ENCODE measurements at places on chromosomes 4 and X.

DNA sequence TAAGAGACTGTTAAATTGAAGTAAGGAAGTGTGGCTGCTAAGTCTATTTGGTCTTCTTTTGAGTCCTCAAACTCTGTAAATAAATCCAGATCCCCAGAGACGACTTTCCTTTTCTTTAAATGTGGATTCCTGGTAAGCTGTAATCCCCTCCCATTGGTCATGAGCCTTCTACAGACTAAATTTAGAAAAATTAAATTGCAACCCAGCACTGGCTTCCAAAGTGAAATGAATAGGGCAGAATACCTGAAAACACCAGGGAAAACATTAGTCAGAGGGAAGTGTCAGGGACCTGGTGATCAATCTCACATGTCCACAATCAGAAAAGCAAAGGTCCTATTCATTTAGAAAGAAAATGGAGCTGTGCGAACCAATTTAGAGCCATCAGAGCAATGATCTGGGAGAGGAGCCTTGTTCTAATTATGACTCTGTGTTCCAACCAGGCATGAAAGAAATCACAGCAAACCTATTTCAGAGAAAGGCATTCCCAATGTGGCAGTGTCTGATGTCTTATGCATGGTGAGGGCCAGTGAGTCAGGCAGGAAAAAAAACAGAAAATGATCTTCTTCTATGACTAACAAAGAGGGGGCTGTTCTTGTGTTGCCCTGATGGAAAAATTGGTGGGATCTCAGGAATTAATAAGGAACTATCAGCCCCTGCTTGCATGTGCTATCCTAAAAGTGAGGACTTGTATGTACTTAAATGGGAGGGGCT, 19.8 kb upstream of the CCDC149 start:
- no peak for DNase-seq
- H3K36me3 ChIP-seq: no peaks in the 10 kb centered on the region
- no peak overlapping the region for H3K4me3 ChIP-seq
- H3K4me1 ChIP-seq: no peaks in the 10 kb centered on the region

DNA sequence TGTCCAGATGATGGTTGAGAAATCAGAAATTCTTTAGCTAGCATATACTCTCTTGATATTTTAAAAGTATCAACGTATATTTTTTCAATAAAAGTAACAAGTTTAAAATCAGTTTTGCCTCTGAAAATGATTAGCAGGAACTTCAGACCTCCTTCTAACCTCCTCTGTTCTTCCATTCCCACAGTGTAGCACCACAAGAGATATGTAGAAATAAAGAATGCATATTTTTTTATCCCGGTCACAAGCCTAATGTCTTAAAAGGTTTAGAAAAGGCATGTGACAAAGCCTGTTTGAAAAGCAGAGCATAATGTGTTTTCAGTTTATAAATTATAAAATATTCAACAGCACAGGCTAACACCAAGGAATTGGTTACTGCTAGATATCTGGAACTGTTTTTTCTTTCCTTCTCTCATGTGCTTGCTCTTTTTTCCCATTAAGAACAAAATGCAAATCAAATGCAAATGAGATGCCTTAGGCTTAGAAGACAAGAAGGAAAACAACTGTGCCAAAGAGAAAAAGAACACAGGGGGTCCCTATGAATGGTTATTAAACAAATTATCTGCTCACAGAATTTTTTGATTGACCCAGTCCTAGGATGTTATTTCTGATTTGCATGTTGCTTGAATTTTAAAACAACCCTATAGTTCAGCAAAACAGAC, 351.7 kb upstream of the FAM241A start:
- no peaks in the 10 kb centered on the region for H3K27me3 ChIP-seq
- no peaks in the 10 kb centered on the region for H3K4me1 ChIP-seq
- H3K4me3 ChIP-seq: no peak overlapping the region
- H3K36me3 ChIP-seq: no peaks in the 10 kb centered on the region

DNA sequence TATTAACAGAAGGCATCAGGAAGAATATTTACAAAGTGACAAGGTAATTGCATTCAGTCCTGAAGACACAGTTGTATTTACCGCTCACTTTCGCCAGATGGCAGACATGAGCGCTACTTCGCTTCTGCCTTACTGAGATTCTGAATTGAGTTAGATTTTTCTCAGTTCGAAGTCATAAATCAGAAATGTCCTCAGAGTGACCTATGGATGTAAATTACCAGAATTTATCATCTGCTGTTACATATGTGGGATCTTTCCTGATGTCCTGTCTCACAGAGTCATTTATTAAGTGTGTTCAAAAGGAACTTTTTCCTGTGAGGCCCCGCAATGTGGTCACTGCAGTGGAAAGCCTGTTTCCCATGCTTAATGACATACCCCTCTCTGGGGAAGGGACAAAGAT, 97.3 kb upstream of the DCLK2 start:
- peaks cover 5% of the 10 kb centered on the region for H3K4me1 ChIP-seq
- peak; percentile 79 for DNase-seq
- H3K27ac ChIP-seq: no peak overlapping the region
- no peak overlapping the region for H3K4me3 ChIP-seq
- no peaks in the 10 kb centered on the region for H3K27me3 ChIP-seq

DNA sequence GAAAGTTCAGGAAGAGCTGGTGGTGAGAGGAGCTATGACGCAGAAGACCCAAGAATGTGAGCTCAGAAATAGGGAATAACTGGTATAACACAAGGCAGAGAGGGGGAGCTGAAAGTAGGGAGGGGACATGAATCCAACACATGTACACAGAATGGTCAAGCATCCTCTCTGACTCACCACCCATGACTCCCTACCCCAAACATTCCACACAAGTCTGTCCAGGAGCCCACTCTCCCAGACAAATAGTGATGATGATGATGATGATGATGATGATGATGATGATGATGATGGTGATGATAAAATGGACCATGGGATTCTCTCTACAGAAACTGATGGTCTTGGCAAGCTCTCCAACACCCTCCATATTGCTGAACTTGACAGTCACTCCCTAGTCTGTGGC, 46.4 kb downstream of the NAT8L start:
- H3K27ac ChIP-seq: no peak overlapping the region
- H3K4me3 ChIP-seq: no peak overlapping the region

GRCh38 chr4:31548823-31549222, 828.7 kb downstream of the PCDH7 start:
- no peaks in the 10 kb centered on the region for H3K4me1 ChIP-seq
- no peaks in the 10 kb centered on the region for H3K27me3 ChIP-seq
- H3K27ac ChIP-seq: no peak overlapping the region
- H3K4me3 ChIP-seq: no peak overlapping the region
- no peaks in the 10 kb centered on the region for H3K36me3 ChIP-seq

- H3K4me1 ChIP-seq: no peaks in the 10 kb centered on the region
- H3K27ac ChIP-seq: no peak overlapping the region
- H3K36me3 ChIP-seq: peaks cover 4% of the 10 kb centered on the region
- DNase-seq: no peak
Observed at GRCh38 chr4:88524171-88524570, 595 bp upstream of the PYURF start.

DNA sequence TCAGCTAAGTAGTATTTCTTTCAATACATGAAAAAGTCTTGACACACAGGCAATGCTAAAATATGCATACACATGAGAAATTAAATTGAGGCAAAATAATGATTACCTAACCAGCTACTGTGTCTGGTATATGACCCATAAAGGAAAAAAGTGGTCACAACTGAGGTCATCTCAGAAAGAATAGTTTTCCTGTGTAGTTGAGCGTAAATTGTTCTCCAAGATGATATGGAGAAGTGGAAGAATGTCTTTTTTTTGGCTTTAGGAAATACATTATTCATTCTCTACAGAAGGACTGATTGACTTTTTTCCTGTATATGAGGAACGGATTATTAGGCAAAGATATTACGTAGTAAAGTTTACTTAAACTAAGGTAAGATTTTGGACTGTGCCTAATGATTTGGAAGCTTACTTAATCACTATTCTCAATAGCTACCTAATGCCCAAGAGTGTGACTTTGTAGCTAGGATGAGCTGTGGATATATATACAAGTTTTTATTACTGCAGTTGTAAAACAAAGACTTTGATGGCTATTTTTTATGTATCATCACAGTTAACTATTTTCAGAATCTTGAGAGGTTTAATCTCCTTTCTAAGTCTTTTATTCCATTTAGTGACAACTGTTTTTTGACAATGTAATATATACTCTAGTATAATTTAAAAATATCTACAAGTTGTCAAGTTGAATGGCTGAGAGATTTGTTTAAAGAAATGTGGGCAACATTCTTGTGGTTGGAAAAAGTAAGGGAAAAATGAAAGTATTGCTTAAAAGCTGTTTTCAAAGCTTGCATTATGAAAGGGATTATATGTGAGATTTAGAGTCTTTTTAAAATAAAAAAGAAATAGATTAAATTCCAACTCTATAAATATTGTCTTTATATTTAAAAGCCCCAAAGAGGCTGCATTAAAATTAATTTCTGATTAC, 100.2 kb downstream of the PDLIM5 start:
- no peak overlapping the region for H3K4me3 ChIP-seq
- H3K4me1 ChIP-seq: peaks cover 4% of the 10 kb centered on the region
- H3K36me3 ChIP-seq: no peaks in the 10 kb centered on the region
- no peak overlapping the region for H3K27ac ChIP-seq

DNA sequence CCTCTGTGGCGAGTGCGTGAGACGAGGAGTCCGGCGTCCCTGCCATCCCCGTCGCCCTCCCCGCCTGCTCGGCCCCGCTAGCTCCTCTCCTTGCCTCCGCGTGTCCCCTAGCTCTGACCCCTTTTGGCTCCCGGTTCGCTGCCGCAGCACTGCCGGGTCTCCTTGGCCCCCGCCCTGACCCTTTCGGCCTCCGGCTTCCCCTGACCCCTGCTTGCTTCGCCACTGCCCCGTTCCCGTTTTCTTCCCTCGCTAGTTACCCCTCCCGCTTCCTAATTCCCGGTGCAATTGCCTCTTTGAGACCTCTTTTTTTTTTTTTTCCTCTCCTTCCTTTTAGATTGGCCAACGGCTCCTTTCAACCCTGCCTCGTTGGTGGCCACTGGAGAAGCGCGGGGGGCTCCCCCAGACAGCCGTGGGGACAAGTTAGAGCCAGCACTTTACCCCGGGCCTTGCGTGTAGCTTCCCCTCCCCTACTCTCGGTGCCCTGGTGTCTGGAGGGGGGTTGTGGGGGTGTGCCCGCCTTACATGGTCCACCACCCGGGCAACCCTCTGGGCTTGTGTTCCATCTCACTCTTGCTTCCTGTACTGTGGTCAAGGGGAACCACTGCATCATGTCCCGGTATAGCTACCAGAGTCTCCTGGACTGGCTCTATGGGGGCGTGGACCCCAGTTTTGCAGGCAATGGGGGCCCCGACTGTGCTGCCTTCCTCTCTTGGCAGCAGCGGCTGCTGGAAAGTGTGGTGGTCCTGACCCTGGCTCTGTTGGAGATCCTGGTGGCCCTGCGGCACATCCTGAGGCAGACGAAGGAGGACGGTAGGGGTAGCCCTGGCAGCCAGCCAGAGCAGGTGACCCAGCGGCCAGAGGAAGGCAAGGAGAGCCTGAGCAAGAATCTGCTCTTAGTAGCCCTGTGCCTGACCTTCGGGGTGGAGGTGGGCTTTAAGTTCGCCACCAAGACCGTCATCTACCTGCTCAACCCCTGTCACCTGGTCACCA, 548 bp downstream of the TMEM164 start:
- H3K4me1 ChIP-seq: peaks cover 21% of the 10 kb centered on the region
- H3K27ac ChIP-seq: no peak overlapping the region
- no peak for DNase-seq
- no peaks in the 10 kb centered on the region for H3K36me3 ChIP-seq
- peak overlapping the region; percentile 81 for H3K4me3 ChIP-seq
- no peaks in the 10 kb centered on the region for H3K27me3 ChIP-seq

DNA sequence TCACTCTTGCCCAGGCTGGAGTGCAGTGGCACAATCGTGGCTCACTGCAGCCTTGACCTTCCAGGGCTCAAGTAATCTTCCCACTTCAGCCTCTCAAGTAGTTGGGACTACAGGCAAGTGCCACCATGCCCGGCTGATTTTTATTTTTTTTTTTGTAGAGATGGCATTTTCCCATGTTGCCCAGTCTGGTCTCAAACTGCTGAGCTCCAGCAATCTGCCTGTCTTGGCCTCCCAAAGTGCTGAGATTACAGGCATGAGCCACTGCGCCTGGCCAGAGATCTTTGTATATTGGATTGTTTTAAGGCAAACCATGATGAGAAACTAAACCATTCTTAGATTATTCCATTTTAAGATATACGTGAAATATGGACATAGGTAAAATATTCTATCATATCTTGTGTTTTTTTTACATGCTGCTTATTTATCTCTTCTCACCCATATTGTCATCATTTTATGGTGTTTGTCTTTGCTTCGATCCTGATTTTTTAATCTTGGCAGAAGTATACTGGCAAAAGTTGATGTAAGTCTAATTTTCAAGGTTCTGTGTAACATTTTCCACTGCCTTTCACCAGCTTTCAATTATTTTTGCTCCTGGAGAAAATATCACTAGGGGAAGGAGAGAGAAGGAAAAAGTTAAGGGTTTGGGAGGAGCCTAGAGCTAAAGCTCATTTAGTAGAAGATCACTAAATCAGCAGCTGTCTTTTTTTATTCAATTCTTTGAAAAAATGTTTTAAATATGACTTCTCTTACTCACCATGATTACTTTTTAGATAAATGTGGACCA, 27.8 kb downstream of the PDLIM5 start:
- H3K4me3 ChIP-seq: no peak overlapping the region
- H3K36me3 ChIP-seq: peaks cover 2% of the 10 kb centered on the region
- peaks cover 3% of the 10 kb centered on the region for H3K4me1 ChIP-seq

DNA sequence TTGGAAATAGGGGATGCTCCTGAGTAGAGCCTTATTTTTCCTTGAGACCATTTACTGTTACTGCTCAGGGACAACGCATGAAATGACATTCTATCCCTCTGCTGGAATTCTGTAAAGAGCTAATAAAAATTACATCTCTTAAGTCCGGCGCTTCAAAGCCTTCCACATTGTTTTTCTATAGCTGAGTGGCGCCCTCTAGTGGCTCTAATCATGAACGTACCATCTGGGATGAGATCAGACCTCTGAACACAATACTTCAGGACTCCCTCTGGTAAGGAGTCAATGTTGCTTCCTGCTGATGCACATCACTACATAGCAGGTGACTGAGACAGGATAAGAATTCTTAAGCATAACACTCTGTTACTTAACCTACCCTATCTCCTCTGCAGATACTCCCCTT, 6.0 kb downstream of the HMGN5 start:
- H3K27ac ChIP-seq: no peak overlapping the region
- peak; percentile 62 for DNase-seq
- no peaks in the 10 kb centered on the region for H3K36me3 ChIP-seq
- H3K4me1 ChIP-seq: no peaks in the 10 kb centered on the region
